ENCODE measurements at places on chromosomes 6 and 20. TPM values are rescaled to one million over a fixed set of nuclear protein-coding genes. Genes with fewer than 3 reads are reported as not detected.

DNA sequence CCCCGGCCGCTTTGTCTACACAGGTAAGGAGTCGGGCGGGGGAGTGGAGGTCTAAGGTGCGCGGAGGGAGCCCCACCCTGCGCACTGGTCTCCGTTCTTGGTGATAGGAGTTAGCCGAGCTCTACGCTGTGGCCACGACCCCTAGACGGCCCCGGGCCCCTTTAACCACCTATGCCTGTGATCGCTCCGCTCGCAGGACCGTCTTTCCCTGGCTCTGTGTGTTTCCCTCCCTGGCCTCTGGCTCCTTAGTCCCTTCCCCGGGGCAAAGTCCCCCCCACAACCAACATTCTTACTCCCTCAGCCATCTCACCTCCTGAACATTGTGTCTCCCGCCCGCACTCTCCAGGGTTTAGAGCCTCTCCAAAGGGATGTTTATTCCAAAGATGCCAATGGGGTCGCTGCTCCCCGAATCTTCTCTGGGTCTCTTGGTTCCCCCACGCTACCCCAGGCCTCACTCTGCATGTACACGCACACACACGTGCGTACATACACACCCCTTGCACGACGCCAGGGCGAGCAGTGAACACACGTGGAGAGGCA, 50.4 kb downstream of the CPXM1 start:
- no peak for DNase-seq

- no peak for DNase-seq
These were observed 17.2 kb upstream of the DST start for GRCh38 chr6:56659721-56660380.

- DNase-seq: no peak
These were observed 133.9 kb upstream of the NEDD9 start for GRCh38 chr6:11366183-11366933.

DNA sequence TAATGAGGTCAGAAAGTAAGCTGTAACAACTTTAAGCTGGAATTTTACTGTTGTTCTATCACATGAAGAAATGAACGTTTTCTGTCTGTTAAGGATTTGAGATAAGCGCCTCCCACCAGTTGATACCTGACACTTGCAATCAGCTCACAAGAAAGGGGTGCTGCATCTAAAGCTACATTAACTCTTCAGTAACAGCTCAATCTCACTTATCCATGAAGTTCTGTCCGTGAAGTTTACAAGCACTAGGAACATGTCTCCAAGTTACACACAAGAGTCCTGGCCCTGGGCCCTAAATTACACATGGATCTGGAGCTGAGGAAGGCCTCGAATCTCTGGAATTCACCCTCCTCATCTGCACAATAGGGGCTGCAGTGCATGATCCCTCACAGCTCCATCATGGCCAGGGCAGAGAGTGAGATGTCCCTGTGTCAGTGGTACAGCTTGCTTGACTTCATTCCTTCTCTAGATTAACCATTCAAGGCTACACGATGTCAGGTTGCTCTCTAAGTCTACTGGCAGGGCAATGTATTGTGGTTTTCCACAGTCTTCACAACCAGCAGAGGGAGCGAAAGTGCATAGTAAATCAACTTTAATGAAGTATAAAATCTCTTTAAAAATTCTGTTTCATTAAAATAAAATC, 182.4 kb upstream of the MCHR2 start:
- no peak for DNase-seq

- DNase-seq: no peak
These were observed 11.4 kb upstream of the DUSP22 start for GRCh38 chr6:280775-281468.

- no peak for DNase-seq
These were observed 50.4 kb downstream of the UNC5CL start for GRCh38 chr6:40988634-40989033.

- DNase-seq: no peak
These were observed 37.4 kb upstream of the ARMH2 start for GRCh38 chr6:24836109-24836508.

GRCh38 chr20:18839507-18840247, 26.1 kb downstream of the SCP2D1 start:
- no peak for DNase-seq

DNA sequence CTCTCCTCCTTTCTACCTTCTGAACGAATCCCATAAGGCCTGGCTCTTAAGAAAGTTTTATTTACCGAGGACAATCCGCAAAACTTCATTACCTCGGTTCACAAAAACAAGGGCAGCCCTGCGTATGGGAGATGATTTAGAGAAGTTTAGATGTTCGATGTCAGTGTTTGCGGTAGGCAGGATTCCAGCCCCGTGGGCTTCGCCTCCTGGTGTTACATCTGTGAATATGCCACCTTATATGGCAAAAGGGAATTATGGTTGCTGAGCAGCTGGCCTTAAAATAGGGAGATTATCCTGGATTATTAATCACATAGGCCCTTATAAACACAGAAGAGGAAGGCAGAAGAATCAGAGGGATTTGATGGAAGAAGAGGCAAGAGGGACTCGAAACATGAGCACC, 21.1 kb downstream of the BMP6 start:
- no peak for DNase-seq

The MATN4 gene
- total RNA-seq: 1.5 TPM

DNA sequence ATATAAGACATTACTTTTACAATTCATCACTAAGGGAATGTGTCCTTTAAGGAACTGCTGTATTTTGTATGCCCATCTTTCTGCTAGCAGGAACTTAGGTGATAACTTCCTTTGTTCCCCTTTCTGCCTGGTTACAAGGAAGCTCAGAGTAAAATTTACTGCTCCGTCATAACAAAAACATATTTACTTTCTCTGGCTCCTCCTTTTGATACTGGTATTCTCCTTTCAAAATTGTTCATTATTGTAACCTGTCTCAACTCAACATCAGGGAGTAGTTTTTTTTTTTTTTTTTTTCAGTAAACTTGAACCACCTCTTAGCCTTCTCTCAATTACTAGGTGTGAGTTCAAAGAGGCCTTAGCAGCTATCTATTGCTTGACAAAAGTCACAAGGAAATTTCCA, 37.1 kb downstream of the RIPOR2 start:
- no peak for DNase-seq

The LYRM4 gene
- 20.6 TPM for total RNA-seq

- DNase-seq: no peak
These were observed 402.1 kb downstream of the EPHA7 start for GRCh38 chr6:93017213-93017612.

GRCh38 chr6:122075084-122075838, 324.2 kb upstream of the HSF2 start:
- DNase-seq: no peak

DNA sequence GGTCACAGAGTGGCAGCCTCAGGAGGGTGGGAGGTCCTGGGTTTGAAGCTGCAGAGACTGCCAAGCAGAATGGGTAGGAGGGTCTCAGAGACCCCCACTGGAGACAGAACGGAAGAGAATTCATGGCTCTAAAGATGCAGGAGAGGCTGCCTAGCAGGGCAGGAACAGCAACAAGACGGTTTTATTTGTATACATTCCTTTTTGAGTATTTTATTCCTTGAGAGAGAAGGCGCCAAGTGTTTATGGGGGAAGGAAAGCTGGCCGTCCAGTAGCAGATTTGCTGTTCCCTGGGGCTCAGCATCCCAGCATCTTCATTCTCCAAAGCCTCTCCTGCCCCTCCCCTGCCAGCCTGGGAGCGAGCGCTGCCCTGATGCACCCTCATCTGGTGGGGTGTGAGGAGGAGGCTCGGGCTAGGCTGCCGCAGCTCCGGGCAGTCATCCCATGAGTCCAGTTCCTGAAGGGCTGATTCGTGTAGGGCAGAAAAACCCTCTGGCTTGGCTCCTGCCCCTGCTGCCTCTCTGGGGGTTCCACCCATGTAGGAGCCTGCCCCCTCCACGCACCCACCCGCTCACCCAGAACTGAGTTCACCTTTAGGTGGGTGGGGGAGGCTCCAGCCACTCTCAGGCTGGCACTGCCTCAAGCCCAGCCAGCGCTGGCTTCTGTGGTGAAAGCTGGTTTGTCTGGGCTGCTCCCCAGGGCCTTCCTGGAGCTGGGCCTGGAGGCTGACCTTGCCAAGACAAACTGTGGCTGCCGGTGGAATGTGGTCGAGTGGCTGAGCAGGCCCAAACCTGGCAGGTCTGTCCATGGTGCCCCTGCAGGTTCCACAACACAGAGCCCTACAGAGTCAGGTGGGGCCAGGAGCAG, 32.4 kb downstream of the CPXM1 start:
- DNase-seq: peak; percentile 50

The LY86 gene
- total RNA-seq: 4.1 TPM

GRCh38 chr6:98574984-98575383, 259.4 kb upstream of the POU3F2 start:
- DNase-seq: no peak
